ENCODE measurements at places on chromosomes 1 and 21.

GRCh38 chr1:2585318-2586092 lies 1.1 kb upstream of the PRXL2B start:
- DNase-seq, result no peak

- DNase-seq, result no peak
Measured at GRCh38 chr1:73499671-73500070, 698.3 kb downstream of the LRRIQ3 start.

DNA sequence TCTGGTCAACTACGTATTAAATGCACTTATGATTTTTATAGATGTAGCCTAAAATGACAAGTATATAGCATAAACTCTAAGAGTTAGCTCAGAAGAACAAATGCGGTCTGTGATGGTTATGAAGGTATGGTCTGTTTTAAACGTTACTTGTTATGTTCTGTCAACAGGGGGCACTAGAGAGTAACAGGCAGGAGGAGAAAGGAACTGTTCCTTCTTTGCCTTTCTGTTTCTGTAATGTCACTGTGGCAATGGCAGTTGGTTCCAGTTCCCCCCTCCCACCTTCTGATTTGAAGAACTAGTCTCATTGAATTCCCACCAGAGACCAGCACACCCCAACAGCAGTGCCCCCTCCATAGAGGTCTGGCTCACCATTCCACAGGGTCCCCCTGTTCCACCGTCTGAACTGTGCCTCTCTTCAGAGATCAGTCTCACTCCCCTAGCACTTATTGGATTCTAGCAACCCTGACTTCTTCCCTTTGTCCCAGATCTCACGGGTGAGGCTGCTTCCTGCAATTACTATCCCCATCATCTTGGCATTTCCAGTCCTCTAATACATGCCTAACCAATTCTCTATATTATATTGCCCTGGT lies 14.0 kb downstream of the KRTAP24-1 start:
- no peak for DNase-seq

DNA sequence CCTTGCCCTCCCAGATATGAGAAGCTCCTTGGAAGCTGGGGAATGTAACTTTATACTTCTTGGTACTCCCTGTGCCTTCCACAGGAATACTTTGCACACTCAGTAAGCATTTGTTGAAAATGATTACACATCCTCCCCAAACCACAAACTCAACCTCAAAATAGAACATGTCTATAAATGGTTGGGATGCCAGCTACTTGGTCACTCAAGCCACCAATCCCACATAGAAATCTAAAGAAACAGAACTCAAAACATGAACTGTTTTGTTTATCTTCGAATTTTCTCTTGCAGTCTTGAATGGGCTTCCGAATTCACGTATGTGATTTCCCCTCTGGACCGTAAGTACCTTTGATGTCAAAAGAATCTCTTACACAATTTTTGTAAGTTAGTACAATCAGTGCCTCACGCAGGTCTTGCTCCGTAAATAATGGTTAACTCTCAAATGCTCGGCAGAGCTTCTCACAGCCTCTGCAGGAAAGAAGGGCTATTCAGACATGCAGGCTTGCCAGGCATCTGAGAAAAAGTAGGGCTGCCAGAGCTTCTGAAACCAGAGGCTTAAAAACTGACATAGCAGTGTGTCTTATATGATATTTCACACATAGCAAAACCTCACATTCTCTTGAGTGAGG lies 26.9 kb downstream of the SORT1 start:
- DNase-seq, result peak; percentile 64

GRCh38 chr1:222026280-222026679 lies 284.4 kb upstream of the DUSP10 start:
- DNase-seq, result no peak

DNA sequence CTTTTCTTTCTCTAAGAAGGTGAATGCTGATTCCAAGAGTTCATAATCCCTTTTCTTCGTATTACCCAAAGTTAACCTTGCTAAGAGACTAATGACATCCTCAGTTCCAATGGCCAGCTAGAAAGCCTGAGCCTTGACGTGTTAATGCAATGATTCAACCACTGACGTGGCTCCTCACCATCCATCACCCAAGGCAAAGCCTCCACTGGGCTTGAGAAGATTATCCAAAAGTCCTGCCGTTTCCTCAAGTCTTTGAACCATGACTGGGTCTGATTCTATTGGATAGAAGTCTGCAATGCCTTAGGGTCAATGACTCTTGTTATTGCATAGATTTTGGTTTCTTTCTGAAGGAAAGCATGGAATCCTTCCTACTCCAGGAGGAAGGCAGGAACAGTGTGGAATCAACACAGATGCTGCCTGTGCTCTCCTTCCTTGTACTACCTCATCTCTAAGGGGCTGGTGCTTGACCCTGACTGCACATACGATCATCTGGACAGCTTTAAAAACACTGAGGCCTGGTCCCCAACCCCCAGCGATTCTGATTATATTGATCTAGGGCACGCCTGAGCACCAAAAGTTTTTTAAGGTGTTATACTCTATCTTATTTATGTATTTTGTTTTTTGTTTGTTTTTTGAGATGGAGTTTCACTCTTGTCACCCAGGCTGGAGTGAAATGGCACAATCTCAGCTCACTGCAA lies 69.3 kb upstream of the ANGPTL1 start:
- no peak for DNase-seq

DNA sequence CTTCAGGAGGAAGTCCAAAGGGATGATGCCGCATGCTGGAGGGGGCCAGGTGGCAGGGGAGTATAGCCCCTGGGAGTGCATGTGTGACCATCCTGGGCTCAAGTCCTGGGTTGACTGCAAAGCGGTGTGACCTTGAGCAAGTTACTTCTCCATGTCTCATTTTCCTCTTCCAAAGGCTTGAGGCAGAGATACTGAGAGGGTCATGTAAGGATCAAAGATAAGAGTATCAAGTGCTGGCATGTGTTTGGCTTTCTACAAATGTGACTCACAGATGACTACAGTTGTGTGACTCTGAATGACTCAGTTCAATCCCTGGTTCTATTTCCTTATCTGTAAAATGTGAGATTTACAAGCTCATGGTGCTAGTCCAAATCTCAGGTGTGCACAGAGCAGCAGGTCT lies 26.1 kb downstream of the PROK1 start:
- no peak for DNase-seq

DNA sequence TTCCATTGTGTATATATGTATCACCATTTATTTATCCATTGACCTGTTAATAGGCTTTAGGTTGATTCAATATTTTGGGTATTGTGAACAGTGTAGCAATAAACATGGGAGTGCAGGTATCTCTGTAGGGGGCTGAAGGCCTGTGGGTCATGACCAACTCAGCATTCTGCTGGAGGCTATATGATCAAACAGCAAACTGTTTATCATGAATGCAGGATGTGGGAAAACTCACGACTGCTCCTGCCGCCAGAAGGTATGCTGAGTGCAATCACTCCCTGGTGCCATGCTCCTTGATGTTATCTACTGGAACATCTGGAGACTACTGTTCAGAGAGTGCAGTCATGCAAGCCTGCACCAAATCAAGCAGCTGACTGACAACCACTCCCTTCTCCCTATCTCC lies 275.2 kb downstream of the COL11A1 start:
- DNase-seq, result no peak

DNA sequence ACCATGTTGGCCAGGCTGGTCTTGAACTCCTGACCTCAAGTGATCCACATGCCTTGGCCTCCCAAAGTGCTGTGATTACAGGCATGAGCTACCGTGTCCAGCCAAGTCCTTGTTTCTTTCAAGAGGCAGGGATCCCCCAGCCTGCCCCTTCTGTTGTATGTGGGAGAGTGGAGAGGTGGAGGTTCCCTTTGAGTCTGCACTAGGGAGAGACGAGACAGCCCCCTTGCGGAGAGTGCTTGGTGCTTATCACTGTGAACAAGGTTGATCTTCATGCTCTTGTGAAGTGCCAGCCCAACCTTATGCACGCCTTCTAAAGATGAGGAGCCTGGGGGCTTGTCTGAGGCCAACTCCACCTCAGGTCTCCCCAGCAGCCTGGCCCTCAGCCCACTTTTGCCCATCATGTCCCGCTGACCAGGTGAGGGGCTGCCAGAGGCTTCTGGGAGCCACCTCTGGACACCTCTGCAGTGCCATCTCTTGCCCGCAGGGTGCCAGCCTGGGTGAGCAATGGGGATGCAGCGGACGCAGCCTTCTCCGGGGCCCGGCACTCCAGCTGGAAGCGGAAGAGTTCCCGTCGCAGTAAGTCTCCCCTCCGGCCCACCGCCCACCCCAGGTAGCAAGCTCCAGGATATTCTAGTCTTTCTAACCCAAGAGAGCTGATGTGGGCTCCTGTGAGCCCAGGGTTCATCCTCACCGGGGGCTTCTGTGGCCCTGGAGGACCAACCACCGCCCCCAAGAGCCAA lies 62.3 kb downstream of the ARHGEF10L start:
- no peak for DNase-seq

DNA sequence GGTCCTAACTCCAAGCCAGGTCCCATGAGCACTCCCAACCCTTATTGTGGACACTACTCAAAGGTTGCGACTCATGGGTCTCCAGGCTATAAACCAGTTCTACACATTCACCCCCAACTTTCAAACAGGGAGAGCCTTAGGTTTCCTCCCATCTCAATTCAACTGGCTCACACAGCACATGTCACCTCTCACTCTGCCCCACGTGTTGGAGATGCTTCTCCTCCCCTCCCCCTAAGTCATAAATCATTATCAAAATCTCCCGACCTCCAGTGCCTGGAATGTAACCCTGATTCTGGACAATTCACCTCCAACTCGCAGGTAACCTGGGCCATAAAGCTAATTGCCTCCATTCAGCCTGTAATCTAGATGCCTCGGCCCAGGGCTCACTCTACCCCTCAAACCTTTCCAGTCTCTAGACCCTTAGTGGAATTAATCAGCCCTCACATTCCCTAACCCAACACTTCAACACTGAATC lies 595 bp downstream of the AK2 start:
- DNase-seq, result no peak

DNA sequence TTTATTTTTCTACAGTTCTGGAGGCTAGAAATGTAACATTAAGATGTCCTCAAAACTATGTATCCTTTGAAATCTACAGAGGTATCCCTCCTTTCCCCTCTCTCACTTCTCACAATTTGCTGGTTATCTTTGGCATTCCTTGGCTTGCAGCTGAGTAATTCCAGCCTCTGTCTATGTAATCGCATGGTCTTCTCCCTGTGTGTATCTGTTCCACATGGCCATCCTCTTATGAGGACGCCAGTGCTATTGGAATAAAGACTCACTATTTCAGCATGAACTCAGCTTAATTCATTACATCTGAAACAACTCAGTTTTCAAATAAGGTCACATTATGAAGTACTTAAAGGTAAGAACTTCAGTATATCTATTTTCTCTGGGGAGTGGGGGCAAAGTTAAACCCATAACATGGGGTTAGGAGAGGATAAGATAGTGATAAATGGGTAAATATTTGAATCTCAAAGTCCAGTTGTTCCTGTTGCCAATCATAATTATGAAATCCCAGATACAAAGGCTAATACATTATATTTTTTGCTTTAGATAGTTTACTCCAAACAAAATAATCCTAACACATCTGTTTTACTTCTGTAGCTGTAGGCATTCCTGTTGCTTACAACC lies 1290.8 kb downstream of the NCAM2 start:
- no peak for DNase-seq
